Karpas-422 (cell line): ENCODE measurements at places on chromosomes 3 and 15. TPM values are rescaled to one million over a fixed set of nuclear protein-coding genes. Genes with fewer than 3 reads are reported as not detected.

FGD5 gene
- not detected in 2 replicates for total RNA-seq

KLHL40 gene
- total RNA-seq: not detected in 2 replicates

HYKK gene
- 0.47 and 1.2 TPM in 2 replicates for total RNA-seq

MESP1 gene
- 0.14 TPM in 1 of 2 replicates, not detected in the other for total RNA-seq

TXNRD3 gene
- total RNA-seq: not detected in 2 replicates

GOLGA8S gene
- total RNA-seq: not detected in 2 replicates

DAZL gene
- total RNA-seq: not detected in 2 replicates

PLSCR5 gene
- not detected in 2 replicates for total RNA-seq

ZNF385D gene
- not detected in 2 replicates for total RNA-seq

RAD54L2 gene
- total RNA-seq: 15.2 and 17.6 TPM in 2 replicates
